Endodermal cell (in vitro differentiated cells): ENCODE measurements at places on chromosomes 4 and X.

- DNase-seq: no peak
These were observed 1759.6 kb downstream of the C4orf33 start for GRCh38 chr4:130855533-130855932.

DNA sequence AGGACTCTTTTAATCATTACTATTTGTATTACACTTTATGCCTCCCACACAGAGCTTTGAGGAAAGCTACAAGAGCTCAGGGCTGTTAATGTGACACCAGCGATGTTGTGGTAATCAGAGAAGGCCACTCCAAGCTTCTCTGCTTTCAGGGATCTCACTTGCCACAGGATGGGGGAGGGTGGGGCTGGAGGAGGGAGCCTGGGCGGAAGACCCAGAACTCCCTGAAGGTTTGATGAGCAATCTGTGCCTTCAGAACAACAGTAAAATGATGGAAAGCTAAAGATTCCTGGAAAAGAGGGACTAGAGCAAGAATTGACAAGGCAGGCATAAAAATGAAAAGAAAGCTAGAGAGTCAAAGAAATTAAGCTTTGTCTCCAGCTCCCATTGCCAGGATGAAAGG lies 75.6 kb downstream of the MAML3 start:
- peak; percentile 86 for DNase-seq

GRCh38 chrX:48854898-48855297 lies 19.5 kb upstream of the PCSK1N start:
- peak; percentile 53 for DNase-seq

- DNase-seq: peak; percentile 37
These were observed 119.1 kb downstream of the DNAAF6 start for GRCh38 chrX:107325467-107325866.

- no peak for DNase-seq
These were observed 5.3 kb downstream of the CLDN22 start for GRCh38 chr4:183314806-183315205.

DNA sequence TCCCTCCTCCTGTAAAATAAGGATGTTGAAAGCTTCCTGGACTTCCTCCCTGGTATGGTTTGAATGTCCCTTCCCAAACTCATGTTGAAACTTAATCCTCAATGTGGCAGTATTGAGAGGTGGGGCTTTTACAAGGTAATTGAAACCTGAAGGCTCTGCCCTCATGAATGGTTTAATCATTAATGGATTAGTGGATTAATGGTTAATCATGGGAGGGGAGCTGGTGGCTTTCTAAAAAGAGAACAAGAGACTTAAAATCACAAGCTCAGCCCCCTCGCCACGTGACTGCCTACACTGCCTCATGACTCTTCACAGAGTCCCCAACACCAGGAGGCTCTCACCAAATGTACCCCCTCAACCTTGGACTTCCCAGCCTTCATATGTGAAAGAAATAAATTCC lies 124.6 kb upstream of the ANXA3 start:
- no peak for DNase-seq

GRCh38 chr4:94536049-94536448 lies 84.3 kb downstream of the PDLIM5 start:
- DNase-seq: no peak

- DNase-seq: peak; percentile 92
These were observed 589 bp upstream of the NEUROG2 start for GRCh38 chr4:112516471-112517066.

DNA sequence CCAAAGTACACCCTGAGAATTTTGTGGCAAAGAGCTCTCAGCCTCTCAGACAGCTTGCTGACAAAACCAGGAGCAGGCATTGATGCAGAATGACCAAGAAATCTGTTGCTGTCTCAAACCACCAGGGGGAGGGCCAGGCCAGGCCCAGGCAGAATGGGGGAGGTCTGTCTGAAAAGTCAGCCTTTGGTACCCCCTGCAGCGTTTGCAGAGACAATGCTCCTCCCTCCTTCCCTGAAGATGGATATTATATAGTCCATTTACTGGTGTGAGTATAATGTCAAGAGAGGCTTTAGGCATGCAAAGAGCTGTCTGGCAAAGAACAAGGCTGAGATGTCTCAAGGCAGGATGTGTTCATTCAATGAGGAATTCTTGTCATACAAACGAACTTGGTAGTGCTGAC lies 52.9 kb upstream of the TRPC5OS start:
- DNase-seq: peak; percentile 94

GRCh38 chr4:118254368-118254767 lies 98.4 kb downstream of the PRSS12 start:
- no peak for DNase-seq

DNA sequence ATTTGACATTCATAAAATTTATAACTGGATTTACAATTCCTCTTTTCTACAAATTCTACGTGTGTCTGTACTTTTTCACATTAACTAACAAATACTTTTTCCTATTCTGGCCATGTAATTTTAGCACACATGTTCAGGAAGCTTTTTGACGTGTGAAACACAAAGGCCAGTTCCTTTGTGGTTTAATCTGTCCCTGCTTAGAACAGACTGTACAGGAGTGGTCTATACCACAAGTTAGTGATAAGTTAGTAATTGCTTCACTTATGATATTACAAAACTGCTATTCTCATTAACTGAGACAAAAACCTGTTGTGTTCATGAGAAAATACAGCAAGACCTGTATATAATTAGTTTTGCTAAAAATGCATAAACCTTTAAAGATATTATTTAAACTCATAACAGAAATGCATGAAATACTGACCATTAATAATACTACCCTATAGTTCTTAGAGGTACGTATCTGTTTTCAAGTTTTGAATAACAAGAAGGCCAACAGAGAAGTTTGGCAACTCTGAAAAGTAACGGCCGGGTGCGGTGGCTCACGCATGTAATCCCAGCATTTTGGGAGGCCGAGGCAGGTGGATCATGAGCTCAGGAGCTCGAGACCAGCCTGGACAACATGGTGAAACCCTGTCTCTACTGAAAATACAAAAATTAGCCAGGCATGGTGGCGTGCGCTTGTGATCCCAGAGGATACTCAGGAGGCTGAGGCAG lies 13.7 kb upstream of the AREG start:
- DNase-seq: no peak

DNA sequence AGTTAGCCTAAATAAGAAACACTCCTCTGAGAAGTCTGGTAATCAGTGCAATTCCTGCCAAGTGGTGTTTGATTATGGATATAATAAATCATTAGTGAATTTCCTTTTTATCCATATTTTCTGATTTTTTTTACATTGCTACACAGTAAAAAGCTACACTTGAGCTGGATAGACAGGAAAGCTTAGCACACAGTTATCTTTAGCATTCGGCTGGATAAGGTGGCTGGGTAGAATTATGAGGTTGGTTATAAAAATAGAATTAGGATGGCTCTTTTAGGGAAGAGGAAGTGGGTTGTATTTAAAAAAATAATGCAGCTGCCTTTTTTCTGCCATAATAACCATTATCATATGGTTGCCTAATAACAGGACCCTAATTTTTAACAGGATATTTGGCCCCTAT lies 460.6 kb downstream of the NAF1 start:
- no peak for DNase-seq

DNA sequence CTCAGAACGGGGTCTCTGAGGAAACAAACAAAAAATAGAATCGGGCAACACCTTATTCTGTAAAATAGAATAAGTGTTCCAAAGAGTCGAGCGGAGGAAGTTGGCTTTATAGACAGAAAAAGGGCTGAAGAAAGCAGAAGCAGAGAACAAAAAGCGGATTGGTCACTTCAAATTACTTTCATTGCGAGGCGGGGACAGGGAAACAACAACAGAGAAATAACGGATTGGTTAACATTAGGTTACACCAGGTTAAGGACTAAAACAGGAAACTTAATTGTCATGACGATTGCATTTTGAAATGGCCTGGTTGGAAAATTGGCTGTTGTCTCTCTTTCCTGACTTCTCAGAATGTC lies 433 bp upstream of the COQ2 start:
- peak; percentile 45 for DNase-seq

- no peak for DNase-seq
These were observed 134.4 kb downstream of the AFF1 start for GRCh38 chr4:87069037-87069742.

DNA sequence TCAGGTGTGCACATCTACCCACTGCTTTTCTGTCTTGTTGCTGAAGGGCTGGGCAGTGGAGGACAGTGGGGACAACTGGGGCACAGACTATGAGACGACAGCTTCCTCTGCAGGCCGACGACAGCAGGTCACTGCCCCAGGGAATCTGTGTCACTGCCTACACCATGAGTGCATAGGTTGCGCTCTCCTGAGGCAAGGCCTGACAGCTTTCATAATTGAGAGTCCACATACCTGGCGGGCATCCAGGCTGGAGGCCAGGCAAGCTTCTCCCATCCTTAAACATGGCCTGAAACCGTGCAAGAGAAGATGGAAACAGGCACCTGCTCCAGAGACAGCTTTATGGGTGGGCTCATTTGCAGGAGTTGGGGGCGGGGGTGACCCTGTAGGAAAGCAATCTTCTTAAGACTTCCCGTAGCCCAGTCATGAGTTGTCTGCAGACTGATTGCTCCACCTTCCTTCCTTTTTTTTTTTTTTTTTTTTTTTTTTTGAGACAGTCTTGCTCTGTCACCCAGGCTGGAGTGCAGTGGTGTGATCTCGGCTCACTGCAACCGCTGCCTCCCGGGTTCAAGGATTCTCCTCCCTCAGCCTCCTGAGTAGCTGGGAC lies 2.9 kb downstream of the ANOS1 start:
- DNase-seq: no peak

DNA sequence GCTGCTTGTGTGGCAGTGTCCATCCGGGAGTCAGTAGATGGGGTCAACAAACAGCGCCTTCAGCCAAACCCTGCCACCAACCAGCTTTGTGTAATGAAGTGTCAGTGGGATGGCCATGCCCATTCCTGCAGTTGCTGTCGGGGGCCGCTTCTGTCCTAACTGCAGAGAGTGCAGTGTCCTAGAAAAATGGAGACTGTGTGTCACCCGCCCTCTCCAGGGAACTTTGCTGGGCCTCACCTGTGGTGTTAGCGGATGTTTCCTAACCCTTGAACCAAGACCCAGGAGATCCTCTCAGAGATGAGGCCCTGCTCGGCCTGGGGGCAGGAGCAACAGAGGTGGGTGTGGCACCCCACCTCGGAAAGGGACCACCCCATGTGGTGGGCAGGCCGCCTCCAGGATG lies 35.3 kb upstream of the HGFAC start:
- DNase-seq: no peak

DNA sequence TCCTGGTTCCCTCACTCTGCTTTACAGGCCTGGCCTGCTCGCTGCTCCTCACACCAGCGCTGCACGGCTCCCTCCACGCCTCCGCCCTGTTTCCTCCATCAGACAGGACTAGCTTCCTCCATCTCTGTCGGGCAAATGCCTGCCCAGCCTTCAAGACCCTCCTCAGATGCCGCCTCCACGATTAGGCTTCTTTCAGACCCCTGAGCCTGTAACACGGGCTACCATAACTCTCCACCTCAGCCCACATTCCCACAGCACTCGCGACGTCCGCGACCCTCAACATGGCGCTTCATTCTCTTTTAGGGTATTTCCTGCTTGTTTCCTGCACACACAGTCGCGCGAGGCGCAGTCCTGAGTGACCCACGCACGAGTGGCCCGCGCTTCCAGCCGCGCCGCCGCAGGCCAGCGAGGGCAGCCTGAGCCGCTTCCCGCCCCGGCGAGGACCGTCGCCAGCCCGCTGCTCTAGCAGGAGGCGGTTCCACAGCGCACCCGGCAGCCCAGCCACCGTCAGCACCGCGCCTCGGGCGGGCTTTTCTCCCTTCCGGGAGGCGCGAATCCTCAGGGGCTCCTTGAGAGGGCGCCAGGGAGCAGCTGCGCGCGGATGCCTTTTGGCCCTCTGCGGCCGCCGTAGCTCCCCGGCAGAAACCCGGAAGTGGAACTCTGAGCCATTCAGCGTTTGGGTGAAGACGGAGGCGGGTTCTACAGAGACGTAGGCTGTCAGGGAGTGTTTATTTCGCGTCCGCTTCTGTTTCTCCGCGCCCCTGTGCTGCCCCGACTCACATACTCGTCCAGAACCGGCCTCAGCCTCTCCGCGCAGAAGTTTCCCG lies at the start of gene FRG1:
Gene FRG1, plus strand, starts transcription at position 695 of the 827 bp plus-strand sequence. CDS start 138 bp downstream, outside the sequence.
- peak; percentile 97 for DNase-seq

DNA sequence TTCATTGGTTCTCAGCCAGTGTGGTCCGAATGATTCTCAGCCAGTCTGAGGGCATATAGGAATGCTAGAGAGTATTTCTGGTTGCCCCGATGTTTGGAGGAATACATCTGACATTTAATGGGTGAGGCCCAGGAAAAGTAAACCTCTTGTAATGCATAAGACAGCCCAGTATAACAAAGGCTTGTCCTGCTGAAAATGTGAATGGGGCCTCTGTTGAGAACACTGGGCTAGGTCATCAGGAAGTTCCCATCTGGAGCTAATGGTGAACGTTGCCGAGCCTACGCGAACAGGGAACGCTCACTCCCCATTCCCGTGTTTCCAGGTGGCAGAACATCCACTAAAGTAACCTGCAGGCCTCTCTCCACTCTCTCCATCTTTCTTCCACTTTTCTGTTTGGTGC lies 132.0 kb upstream of the CLNK start:
- DNase-seq: no peak

GRCh38 chrX:113828470-113828869 lies 755.4 kb upstream of the HTR2C start:
- DNase-seq: peak; percentile 58

DNA sequence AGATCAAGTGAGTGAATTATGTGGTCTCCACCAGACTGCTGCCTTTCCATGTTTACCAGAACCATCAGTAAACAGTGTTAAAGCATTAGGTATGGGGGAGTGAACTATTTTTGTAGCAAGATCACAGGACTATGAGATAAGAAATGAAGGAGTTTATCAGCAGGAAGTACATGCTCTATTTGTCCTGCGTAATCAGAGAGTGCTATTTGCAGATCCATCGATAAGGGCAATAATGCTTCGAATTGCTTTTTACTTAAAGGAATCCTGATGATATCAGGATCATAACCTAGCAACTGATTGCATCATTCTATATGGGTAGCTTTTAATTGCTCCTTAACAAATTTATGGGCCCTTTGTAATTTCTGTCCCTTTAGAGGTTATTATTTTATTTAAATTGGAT lies 57.1 kb downstream of the RBM46 start:
- DNase-seq: no peak

DNA sequence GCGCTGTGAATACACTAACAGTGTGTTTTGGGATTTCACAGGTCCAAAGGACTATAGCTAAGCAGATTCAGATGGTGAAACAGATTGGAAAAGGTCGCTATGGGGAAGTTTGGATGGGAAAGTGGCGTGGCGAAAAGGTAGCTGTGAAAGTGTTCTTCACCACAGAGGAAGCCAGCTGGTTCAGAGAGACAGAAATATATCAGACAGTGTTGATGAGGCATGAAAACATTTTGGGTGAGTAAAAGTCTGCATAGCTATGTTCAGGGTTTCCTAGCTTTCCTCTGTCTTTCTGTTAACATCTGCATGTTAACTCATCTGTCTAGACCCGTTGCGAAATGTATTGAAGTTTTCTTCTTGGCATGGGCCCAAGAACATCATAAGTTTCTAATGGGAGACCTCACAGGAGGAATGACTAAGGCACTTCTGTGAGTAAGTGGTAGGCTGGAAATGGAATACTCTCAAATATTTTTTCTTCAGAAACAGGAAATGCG lies 372.1 kb downstream of the BMPR1B start:
- no peak for DNase-seq

GRCh38 chr4:2186133-2186864 lies 55.6 kb downstream of the HAUS3 start:
- peak; percentile 83 for DNase-seq
